ENCODE measurements at places on chromosomes 3 and 15.

GRCh38 chr3:105791919-105792786 is 76.7 kb downstream of the CBLB start:
- DNase-seq: peak; percentile 17

- DNase-seq: peak; percentile 10
These were observed 46.0 kb downstream of the GALK2 start for GRCh38 chr15:49215768-49216739.

DNA sequence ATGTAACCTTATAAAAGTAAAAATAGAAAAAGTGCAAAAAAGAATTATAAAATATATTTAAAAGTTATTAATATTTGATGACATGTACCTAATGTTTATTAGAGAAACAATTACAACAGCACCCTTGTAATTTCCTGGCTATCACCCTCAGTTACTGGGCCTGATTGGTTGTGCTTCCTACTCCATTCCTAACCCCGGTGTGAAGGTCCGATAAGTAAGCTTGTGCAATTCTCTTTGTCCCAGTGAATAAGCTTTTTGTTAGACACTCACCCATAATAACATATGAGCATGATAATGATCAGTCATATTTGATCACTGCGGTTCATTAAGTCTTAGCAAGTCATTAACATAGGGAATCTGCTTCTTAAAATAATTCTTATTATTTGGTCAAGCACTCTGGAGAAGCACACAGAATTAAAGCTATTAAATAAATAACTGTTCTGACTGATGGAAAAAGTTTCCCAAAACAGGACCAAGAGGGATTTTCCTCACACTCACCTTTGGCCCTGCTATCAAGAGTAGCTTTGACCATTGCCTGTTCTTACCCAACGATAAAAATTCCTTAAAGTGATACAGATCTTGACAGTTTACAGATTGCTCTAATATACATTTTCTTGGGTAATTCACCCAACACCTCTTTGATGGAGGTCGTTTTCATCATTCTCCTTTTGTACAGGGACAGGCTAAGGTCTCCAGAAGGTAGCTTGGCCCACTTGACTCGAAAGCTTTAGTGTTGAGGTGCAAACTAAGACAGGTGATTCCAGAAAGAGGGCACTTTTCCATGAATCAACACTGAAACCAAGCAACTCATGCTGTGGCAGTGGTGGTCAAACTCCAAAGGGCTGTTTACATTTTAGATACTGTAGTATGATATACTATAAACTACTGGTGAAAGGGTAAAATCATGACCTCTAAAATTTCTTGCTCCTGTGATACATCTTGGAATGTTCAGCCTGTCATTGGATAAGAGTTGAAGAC is 543.0 kb upstream of the KCNMB2 start:
- DNase-seq: no peak

DNA sequence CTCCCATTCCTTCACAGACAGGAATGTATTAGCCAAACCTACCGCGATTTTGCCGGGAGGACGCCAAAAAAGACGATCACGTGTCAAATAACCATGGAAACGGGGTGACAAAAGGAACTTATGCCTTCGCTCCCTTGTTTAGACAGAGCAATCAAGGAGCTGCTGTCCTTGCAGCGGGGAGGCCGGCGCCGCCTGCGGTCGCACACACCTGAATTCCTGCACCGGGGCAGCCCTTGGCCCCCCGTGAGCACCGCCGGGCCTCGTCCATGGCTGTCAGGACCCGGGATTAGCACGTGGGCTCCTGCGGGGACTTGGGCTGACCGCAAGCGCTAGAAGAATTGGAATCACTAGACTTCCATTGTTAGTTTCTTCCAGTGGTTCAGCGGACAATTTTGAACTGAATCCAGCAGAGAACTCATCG is 193.1 kb downstream of the SHQ1 start:
- DNase-seq: no peak

DNA sequence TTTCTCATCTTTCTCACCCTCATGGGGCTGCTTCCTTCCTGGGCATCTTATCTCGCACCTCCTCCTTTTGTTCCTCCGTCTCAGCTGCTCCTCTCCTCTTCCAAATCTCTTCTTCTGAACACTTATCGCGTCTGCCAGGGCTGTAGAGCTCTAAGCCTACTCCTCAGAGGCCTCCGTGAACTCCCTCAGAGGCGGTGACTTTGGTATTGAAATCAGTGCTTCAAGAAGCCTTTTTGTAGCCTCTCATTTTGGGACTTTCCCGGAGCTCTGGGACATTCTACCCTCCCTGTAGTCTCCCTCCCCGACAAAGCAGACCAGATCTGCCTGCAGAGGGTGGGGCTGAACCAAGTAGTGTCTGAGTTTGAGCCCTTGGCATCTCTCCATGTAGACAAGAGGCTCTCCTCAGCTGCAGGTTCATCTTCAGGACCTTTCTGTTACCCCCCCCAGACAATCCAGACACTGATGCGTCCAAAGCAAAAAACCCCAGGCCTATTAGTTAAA is 17.5 kb upstream of the CPNE9 start:
- DNase-seq: no peak

- no peak for DNase-seq
These were observed 91.2 kb upstream of the NAALADL2 start for GRCh38 chr3:174767853-174768382.

DNA sequence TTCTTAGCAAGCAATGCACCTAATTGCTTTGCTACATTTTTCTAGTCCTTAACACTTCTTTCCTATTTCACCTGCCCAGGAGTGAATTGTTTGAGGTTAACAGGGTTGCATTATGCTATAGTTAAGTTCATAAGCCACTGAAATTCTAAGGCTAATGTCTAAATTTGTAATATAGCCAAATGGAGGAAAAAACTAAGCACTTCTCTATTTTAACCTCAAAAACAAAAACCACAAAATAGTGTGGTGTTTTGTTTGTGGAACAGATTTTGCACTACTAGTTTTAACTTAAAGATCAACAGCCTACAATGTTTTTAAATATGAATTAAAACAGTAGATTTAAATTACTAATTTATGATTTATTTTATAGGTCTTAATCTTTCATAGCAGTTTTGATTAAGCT is 5.5 kb downstream of the ATOSA start:
- no peak for DNase-seq

DNA sequence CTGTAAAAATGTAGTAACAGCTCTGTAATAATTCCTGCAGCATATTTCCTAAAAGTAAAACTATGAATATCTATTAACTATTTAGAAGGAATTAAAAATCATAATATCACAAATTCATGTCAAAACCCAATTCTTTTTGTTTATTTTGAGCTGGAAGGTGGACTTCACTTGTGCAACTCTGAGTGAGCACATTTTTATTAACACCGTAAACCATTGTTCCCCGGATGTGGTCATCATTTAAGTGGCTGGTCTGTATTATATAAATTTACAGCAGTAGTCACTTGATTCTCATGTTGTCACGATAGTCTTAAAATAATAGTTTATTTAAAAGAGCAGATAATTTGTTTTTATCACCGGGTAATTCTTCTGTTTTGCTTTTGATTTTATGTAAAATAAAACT is 43.0 kb upstream of the UTS2B start:
- DNase-seq: no peak

DNA sequence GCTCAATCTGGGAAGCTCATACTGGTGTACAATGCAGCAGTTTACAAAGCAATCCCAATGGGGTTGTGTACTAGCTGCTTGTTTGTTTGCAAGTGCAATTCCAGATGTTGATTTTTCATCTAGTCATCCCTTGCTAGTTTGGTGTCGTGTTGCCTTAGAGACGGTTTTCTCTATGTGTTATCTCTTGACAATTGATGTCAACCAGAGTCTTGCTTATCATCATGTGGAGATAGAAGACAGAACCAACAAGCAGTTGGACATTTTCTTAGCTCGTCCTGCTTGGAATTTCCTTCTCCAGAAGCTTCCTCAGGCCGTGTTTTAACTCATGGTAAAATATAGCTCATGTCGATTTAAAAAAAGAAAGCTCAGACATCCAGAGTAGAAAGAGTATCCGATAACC is 262.0 kb upstream of the KCNH8 start:
- DNase-seq: no peak

GRCh38 chr3:141000027-141000663 is 51.0 kb upstream of the SPSB4 start:
- DNase-seq: peak; percentile 54

GRCh38 chr15:48091522-48091921 is 29.3 kb upstream of the SLC24A5 start:
- DNase-seq: no peak

DNA sequence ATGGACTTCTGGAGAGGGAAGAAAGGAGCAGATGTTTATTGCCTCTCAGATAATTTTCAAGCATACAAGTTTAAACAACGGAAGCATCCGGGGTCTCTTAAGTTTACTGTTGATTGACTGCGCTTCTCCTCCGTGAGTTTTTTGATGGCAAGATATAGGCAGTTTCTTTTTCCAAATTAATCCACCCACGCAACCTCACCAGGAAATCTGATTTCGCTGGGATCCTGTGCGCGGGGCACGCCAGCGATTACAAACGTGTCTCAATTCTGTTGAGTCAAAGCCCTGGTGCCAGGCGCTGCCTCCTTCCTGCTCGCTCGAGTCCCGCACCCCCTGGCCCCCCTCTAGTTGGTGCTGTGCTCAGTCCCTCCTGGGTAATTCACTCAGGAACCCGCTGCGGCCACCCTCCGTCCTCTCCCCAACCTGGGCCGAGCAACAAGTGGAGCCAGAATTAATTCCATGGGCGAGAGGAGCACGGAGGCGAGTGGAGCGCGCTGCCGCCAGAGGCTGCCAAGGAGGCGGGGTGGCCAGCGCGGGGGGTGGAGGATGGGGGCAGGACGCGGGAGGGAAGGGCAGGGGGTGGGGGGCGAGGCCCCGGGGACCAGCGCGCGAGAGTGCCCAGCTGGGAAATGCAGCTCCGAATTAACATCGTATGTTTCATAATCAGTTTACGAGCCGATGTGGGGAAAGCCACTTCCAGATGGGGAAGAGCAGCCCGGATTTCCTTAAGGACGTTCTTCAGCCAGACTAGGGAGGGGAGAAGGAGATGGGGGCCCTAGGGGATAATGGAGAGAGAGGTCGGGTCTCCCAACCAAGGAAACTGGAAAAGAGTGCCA is 6.0 kb downstream of the WNT5A start:
- DNase-seq: peak; percentile 38

GRCh38 chr15:99249270-99249841 is at the start of gene TTC23:
TSS of gene TTC23 (minus strand) at chr15:99249581. CDS start at chr15:99228712, 20,869 bp downstream.
- DNase-seq: peak; percentile 74

DNA sequence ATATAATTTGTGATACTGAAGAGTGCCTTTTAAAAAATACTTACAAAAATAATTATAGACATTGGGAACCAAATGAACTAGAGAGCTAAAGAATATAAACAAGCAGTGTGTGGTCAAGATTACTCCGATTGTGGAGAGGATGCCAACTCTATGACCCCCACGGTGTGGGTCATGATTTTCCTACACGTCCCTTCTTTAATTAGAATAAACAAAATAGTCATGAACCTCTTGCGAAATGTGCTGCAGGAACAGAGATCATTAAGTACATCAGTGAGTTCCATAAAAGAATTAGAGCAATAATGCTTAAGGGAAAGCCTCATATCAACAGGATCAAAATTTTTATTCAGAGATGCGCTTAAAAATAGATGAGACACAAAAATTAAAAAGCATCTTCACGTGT is 476.6 kb upstream of the ROBO1 start:
- no peak for DNase-seq

- peak; percentile 73 for DNase-seq
These were observed at the start of gene PROS1 for GRCh38 chr3:93973131-93974126. TSS of gene PROS1 (minus strand) at chr3:93973896. CDS start at chr3:93973749, 147 bp downstream.

- DNase-seq: no peak
These were observed 53.4 kb downstream of the USP13 start for GRCh38 chr3:179706233-179706632.

DNA sequence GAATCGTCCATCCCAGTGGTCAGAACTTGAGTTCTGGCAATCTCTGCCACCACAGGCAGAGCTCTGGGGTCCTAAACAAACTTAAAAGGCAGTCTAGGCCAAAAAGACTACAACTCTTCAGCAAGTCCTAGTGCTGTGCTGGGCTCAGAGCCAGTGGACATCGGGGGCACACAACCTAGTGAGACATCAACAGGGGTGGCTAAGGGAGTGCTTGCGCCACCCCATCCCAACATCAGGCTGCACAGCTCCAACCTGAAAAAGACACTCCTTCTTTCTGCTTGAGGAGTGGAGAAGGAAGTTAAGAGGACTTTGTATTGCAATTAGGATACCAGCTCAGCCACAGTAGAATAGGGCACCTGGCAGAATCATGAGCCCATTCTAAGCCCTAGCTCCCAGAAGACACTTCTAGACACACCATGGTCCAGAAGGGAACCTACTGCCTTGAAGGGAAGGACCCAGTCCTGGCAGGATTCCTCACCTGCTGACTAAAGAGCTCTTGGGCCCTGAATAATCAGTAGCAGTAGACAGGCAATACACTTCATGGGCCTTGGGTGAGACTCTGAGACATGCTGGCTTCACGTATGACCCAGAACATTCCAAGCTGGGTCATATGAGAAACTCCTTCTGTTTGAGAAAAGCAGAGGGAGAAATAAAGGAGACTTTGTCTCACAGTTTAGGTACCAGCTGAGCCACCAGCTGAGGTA is 72.0 kb downstream of the TFDP2 start:
- DNase-seq: no peak

DNA sequence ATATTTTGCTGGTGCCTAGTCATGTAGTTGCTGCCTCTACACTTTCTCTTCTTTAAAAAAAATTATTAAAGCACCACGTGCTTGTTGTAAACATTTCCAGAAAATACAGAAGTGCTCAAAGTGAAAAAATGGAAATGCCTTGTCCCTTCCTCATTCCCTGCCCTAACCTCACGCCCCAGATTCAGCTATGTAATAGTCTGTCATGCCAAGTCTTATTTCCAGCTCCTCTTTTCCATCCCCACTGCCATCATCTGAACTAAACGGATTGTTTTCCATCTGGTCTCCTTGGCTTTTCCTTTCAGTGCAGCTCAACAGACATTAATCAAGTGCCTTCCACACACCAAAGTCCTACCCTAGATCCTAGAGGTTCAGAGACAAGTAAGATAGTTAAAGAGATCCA is 15.5 kb downstream of the ZNF774 start:
- DNase-seq: no peak

- DNase-seq: peak; percentile 75
These were observed 45.6 kb downstream of the DLEC1 start for GRCh38 chr3:38084334-38085310.

- DNase-seq: no peak
These were observed 108.6 kb downstream of the AKAP13 start for GRCh38 chr15:85488997-85489396.

DNA sequence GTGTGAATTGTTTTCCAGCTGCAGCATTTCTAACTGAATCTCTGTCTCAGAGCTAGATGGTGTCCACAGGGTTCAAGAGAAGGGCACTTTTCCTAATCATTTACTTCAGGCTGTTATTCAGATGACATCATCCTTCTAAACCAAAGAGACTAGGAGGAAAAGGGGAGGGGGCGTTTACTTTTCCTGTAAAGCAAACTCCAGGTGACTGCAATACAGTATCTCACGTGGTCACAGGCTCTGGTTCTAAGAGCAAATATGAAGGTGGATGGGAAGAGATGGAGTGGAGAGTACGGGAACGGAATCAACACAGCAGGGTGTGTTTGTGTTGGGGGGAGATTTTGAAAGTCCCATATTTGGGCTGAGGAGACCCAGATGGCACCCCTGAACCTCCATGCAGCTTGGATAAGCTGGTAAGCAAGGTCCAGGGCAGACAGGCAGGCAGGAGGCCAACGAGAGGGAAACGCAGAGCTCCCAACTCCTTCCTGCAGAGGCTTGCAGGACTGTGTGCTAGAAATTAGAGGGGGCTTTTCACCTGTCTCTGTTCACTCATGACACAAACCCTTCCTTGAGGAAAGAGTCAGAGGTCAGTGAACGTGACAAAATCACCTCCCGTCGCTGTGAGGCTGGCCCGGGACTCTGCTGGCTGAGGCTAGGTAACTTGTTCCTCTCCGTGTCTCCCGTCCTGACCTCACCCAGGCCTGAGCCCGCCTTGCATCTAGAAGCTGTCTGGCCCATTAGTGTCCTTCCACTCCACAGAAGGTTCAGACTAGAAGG is 151.2 kb downstream of the OPA1 start:
- DNase-seq: no peak
